ENCODE measurements at places on chromosomes 16 and 17. TPM values are rescaled to one million over a fixed set of nuclear protein-coding genes. Genes with fewer than 3 reads are reported as not detected.

The TRIM25 gene
- total RNA-seq, result 13.3 TPM

The SLC13A5 gene
- total RNA-seq, result under 0.01 TPM

The TBC1D26 gene
- total RNA-seq, result not detected

The FSCN2 gene
- total RNA-seq, result 0.23 TPM
